ENCODE measurements at places on chromosomes 7 and 10.

DNA sequence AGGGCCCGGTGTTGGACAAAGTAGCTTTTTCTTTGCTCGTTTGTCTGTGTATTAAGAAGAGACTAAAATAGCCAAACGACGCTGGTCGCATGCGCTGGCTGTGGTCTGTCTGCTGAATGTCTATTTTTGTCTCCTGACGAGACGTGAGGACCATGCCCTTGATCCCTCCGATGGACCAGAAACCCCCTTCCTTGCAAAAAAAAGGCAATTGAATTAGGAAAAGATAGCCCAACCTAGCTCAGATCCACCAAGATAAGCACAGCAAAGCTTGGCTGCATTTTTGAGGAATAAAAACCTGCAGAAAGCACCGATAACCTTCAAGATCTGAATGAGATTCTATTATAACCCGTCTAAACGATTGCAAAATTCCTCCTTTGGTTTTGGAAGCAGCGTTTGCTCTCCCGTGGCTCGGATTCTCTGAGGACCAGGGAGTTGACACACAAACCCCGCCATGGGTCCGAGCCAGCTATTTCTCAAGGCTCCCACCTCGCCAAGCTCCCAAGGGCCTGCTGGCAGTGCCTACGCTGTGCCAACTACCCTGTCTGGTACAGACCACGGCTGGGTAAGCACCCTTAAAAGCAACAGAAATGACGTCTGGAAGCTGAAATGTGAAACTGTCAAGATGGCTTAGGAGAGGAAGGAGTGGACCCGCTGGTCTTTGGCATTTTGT, 17.7 kb upstream of the TTYH3 start:
- no peak for DNase-seq

GRCh38 chr10:47370015-47370767, 13.9 kb downstream of the ZNF488 start:
- DNase-seq = no peak

DNA sequence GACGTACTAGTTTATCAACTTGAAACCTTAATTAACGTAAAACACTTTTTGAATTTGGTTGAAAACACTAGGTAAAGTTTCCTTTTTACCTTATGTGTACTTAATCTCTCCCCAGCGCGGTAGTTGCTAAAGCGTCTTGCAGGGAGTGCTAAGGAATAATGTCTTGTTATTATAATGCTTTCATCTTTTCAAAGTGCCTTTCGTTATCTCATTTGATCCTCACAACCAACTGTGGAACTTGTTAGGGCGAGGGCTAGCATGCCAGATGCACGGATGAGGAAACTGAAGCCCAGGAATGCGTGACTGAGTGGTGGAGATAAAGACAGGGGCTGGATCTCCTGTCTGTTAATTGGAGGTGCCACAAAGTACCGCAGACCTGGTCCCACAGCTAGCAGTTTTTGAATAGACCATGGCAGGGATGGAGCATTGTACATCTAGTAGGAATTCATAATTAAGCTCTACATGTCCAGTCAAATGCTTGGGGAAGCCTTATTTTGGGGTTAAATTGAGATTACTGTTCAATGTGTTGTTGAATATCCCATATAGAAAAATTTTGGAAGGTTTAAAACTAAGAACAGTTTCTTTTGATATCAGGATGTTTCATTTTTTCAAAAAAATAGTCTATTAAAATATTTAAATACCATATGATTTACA, 234.3 kb downstream of the SH2D4B start:
- DNase-seq = no peak

DNA sequence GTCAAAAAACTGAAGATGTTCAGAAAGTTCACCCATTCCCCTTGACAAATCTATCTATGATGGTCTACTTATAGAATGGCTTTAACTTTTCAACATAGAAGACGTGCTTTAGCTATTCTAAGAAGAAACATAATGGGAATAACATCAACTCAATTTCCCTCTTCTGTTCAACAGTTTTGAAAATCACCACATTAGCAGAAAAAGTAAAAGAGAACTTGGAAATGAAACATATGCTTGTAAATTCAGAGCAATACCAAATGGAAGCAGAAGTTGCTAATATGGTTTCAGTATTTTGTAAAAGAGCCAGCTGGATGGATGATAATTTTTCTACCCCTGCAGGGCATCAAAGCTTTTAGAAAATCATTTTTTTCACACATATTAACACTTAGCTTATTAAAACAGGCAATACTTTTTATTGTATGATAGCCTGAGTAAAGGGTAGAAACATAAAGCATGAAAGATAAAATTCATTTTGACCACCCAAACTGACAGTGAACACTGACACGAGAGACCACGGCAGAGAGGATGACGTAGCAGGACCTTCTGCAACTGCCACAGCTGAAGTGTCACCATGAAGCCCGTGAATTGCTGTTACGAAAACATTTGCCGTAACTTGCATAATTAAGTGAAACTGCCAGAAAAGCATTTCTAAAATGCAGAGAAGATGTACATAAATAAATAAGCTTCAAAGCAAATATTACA, 39.2 kb upstream of the FEZF1 start:
- DNase-seq = no peak

DNA sequence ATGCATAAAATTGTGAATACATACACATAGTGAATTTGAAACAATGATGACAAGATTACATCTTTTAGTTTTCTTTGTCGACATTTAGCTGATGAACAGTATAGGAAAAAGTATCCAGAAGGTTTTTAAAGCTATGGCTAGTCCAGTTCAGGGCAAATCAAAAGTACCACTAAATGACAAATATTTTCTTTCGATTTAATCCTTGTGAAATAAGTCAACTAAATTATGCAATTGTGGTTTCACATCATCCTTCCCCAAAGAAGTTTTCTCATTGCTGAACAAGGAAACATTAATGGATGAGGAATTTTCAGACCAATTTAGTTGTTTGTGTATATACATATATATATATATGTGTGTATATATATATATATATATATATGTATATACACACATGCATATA, 774.0 kb downstream of the DNAJB9 start:
- no peak for DNase-seq

DNA sequence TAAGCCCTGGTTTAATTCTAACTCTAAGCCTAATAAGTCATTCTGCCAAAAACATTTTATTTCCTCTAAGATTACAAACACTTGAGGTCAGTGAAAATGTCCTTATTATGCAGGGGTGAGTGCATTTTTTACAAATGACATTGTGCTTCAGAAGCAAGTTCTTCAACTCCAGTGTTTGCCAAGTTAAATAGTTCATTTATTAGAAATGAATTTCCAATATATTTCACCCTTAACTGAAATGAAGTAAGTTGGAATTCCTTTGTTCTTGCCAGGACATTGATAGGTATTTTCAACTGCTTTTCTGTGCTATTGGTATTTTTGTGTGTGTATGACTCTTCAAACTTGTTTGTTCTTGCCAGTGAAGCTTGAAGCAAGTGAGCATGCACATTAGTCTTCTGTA, 89.5 kb upstream of the CCDC6 start:
- no peak for DNase-seq

DNA sequence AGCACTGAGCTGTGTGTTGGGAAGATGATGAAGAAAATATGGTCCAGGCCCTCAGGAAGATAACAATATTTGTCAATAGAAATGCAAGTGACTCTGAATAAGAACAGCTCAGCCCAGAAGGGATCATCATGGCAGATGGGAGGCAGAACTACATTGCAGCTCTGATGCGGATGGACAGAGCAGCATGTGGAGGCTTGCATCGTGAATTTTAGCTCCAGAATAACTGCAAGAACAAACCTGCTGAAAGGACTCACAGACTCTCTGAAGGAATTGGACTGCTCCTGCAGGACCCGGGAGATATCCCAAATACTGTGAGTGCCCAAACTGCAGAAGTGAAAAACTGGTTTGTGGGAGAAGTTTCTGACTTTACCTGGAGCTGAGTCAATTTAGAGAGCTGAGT, 80.6 kb upstream of the LAMB4 start:
- no peak for DNase-seq

GRCh38 chr7:73394422-73394821, 39.2 kb upstream of the FZD9 start:
- DNase-seq = no peak

- no peak for DNase-seq
These were observed 98.4 kb downstream of the ADARB2 start for GRCh38 chr10:1638889-1639419.

DNA sequence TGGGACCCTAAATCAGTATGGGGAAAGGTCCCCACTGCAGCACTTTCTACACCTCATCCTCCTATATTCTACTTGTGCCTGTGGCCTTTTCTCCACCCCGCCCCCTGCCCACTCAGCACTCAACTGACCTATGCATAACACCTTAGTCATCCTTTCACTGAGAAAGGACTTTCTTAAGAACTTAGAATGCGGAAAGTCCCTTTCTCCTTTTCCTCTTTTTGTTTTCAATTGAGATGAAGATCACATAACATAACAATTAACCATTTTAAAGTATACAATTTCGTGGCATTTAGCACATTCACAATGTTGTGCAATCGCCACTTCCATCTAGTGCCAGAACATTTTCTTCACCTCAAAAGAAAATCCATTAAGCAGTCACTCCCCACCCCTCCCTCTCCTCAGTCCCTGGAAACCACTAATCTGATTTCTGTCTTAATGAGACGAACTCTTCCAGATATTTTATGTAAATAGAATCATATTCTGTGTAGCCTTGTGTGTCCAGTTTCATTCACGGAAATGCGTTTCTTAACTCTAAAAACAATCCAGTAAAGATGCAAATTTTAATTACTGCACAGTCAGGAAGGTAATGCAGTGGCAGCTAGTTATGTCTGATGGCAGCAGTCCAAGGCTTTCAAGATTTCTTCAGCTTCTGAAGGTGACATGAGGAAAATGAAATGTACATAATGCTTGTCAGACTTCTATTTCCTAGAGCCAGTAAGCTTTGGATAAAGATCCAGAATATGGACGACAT, 41.7 kb downstream of the FAS start:
- no peak for DNase-seq

Data from stimulated activated CD8-positive, alpha-beta memory T cell treated with anti-CD3 and anti-CD28 coated beads, Interleukin-15, amount 100 ng/mL, for 1 hour (primary cell).